ENCODE measurements at places on chromosomes 5 and 9. TPM values are rescaled to one million over a fixed set of nuclear protein-coding genes. Genes with fewer than 3 reads are reported as not detected.
A peak's percentile ranks its signal among the peaks of the same experiment; 100 is the strongest.

CHD1 gene
- total RNA-seq = 15.8 TPM

ZBED3 gene
- 6.6 TPM for total RNA-seq

SEMA5A gene
- total RNA-seq = 53.0 TPM

SNCB gene
- total RNA-seq = 0.35 TPM

ITK gene
- total RNA-seq = 0.09 TPM

MCCC2 gene
- 128 TPM for total RNA-seq

MUSK gene
- 1.0 TPM for total RNA-seq

FREM1 gene
- total RNA-seq = 4.4 TPM

MCTP1 gene
- total RNA-seq = 4.6 TPM

TGFBI gene
- 137 TPM for total RNA-seq

MOB3B gene
- 1.8 TPM for total RNA-seq

MACIR gene
- total RNA-seq = 3.1 TPM

GRCh38 chr9:114017741-114018715 is 60.1 kb downstream of the AMBP start:
- peak; percentile 1 for DNase-seq

GRCh38 chr5:101260857-101261256 is 357.8 kb upstream of the ST8SIA4 start:
- no peak for DNase-seq

GRCh38 chr9:91340395-91340967 is 21.2 kb downstream of the AUH start:
- no peak for DNase-seq

DNA sequence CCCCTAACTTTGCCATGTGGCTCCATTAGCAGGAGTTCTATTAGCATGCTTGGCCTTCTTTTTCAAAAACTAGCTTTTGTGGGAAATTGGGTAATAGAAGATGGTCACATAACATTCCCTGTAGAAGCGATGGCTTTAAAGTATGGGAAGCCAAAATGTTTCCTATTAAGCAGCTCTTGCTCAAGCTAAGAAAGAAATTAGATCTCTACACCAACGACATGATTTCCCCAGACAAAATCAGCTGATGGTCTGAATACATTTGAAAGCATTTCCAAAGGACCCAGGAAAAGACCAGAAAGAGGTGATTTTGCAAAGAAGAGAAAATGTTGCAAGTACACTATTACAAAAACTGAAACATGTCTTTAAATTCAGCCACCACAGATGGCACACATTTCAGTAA is 4.8 kb upstream of the NFIL3 start:
- DNase-seq = no peak

DNA sequence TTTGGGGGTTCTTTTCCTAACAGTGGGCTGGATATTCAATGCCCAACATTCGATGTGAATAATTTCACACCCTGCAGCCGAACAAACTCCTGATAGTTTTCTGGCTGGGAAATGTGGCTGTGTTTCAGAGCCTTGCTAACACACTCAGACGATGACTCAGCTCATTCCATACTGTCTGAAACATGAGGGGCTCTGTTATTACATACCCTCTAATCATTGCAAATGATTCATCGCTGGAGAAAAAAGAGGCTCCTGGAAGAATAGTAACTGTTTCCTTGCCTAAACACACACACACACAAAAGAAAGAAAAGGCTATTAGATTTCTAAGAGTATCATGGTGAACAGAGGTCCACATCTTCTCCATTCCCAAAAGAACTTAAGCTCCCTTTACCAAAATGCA is 75.8 kb downstream of the OXCT1 start:
- DNase-seq = no peak

- DNase-seq = no peak
Observed at GRCh38 chr5:22651355-22651754, 201.8 kb downstream of the CDH12 start.

GRCh38 chr9:79928661-79929223 is 357.0 kb downstream of the TLE4 start:
- no peak for DNase-seq

DNA sequence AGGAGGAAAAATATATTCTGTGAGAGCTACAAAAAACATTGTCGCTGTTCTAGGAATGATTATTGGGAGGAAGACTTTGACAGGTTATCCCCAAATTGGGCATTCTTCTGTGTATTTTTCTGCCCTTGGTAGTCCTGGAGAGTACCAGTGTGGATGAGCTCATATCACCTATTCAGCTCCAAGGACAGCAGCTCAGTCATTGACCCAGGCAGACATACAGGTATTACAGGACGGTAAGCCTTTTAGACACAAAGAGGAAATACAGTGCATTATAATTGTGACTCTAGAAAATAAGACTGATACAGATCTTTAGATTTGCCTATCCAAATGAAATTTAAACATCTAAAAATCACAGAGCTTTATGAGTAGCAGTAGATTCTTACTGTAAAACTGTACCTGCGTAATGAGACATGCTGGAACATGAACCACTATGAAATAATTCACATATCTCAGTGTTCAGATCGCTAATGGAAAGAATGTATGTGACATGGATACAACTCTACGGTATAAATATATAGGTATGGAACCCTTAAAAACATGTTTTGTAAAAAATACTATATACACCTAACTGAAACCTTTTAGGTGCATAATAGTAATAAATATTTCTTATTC is 56.0 kb downstream of the PLK2 start:
- DNase-seq = no peak

DNA sequence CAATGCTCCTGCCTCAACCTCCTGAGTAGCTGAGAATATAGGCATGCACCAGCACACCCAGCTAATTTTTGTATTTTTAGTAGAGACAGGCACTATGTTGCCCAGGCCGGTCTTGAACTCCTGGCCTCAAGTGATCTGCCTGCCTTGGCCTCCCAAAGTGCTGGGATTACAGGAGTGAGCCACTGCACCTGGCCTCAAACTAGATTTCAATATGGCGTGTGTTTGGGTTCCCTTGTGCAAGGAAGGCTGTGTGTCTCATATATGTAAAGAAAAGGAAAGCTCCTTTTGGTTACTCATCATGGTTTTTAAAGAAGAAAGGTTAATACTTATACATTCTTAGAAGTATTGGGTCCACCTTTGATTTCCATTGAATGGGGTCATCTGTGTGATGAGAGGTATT is 70.7 kb downstream of the ANKRD33B start:
- DNase-seq = no peak

- no peak for DNase-seq
Observed at GRCh38 chr9:117745598-117745997, 41.4 kb downstream of the TLR4 start.

DNA sequence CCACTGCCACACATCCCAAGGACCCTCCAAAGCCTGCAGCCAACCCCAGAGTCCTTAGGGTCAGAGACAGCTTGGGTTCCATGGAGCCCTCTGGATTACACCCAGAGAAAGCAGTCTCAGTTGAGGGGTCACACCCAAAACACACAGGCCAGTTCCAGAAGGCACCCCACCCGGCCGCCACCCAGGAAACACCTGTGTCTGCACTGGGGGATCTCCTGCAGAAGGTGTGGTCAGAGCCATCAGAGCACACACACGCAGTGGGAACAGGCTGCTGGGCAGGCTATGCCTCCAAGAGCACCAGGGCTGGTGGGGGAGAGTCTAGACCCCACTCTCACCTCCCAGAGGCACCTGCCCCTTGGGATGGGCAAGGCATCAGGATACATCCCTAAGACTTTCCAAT is 27.3 kb downstream of the NIPAL4 start:
- DNase-seq = no peak

DNA sequence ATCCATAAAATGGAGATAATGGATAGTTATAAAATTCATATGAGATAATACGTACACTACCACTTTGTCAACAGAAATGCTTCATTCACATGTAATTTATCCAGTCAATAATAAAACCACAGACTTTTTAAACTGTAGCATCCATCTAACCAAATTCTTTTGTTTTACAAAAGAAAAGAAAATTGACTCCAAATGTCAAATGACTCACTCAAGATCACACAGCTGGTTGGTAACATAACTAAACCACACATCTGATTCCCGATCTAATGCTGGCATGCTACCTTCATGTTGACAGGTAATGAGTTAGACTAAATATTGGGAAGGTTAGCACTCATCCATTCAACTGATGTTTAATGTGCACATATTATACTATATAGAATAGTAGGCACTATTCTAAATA is 4.9 kb downstream of the FRMD3 start:
- no peak for DNase-seq

DNA sequence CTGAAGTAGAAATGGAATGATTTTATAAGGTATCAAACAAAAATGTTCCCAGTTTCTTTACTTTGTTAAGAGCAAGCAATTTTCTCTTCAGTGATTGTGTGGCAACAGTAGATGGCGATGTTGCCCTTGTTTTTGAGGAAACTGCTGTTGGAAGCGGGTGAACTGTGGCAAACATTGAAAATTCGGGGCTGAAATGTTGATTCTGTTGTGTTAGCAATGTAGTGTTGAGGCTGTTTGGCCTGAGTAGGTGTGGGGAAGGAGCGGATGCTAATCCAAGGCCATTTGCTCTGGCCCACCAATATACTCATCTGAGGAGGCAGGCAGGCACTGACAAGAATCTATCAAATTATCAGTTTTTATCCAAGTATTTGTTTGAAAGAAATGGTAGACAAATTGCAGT is 129.8 kb downstream of the SLC12A2 start:
- DNase-seq = no peak

GRCh38 chr5:80250801-80251200 is 5.0 kb downstream of the SERINC5 start:
- DNase-seq = no peak

DNA sequence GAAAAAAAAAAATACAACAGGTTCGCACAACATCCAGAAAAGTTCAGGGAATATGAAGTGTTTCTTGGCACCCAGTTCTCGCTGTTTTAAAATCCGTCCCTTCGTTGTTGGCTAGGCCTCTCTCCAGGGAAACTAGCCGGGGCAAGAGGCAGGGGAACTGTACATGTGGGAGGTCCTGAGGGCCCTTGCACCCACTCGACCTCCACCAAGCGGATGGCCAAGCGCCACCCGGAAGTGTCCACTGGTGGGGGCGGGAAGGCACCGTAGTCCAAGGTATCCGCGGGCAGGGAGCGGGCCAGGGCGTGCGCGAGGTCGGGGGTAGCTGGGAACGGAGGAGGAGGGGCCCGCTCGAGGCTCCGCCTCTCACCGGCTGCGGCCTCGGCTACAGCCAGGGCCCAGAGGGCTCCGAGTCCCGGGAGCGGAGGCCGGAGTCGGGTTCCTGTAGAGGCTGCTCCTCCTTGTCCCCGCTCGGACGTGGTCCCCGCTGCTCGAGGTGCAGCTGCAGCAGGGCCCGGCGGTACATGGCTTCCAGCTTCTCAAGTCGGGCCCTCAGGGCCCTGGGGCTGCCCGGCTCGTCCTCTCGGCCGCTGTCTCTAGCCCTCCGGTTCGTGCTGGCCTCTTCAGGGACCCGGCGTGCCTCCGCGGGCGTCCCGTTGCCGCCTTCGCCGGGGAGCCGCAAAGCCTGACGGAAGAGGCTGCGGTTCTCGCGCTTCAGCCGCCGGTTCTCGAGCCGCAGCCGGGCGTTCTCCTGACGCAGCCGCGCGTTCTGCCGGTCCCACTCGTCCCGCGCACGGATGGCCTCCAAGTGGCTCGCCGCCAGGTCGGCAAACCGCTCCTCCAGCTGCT is 720 bp downstream of the TUSC1 start:
- DNase-seq = peak; percentile 78

- no peak for DNase-seq
Observed at GRCh38 chr5:147901599-147902039, 4.7 kb downstream of the C5orf46 start.

GRCh38 chr5:72046106-72046505 is 61.2 kb upstream of the MAP1B start:
- no peak for DNase-seq

DNA sequence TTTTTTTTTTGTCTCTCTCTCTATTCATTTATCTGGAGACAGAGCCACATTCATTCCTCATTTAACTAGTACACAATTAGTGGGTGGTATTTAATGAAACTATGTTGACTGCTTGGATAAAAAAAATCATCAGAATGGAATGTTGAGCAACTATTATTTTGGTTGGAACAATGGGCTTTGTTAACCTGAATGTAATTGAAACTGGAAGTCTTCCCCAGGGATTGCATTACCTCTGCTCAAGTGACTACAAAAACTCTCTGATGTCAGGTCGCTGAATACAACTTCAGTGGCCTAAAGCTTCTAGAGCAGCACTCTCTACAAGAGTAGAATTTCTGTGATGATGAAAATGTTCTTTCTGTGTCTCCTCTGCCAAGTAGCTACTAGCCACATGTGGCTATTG is 295.8 kb downstream of the DEPDC1B start:
- DNase-seq = no peak

DNA sequence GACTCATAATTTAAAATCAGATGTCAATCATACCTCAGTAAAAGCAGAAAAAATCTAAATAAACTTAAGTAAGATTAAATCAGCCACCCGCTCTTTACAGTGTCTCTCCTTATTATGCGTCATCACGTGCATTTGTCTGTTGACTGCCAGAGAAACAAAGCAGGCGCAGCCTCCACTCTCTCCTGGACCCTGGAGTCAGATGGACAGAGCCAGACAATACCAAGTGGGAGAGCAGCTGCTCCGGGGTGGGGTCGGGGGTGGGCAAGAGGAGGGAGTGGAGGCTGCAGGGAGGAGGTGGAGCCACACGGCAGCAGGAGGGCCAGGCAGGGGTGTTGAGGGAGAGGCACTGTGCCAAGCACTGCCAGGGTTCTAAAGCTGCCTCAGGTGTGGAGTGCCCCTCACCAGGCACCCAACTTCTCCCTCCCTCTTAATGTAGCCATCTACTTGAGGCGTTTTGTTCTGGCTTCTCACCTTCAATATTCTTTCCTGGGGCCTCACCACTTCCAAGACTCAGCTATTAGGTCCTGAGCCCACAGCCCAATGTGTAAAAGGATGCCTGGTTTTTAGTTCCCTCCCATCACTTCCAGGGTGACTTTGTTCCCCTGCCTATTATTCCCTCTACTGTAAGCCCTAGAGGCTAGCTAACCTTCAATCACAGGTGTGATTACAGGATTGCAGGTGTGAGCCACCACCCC is 96.3 kb downstream of the GLDC start:
- DNase-seq = no peak

DNA sequence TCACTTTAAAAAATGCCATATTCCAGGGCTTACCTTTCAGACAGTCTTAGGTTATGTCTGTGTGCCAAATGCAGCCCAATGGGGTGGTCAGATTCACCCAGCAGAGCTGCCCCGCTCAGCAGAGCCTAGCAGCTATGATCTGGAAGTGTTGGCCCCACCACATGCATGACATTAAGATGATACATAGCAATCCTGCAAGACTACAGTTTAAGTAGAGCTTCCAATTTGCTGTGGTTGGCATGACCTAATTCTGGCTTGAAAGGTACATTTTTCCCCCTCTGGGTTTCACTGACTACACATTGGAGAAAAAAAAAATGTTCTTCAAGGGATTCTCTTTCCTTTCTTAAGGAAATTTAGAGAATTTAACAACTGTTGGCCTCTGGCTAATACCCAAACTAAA is 22.5 kb downstream of the MEF2C start:
- no peak for DNase-seq

DNA sequence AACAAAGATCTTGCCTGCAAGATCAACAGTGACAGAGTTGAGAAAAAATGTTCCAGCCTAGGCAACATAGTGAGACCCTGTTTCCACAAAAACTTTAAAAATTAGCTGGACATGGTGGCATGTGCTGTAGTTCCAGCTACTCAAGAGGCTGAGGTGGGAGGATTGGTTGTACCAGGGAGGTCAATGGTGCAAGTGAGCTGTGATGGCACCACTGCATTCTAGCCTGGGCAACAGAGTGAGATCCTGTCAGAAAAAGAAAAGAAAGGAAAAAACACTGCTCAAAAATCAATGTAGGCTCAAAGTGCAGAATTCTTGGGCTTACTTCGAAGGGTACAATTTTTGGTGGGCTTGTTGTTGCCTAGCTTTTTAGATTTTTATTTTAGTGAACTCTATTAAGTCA is 145.4 kb downstream of the PLPPR1 start:
- DNase-seq = no peak

- no peak for DNase-seq
Observed at GRCh38 chr5:66351813-66352212, 207.7 kb downstream of the SREK1 start.

Data from heart right ventricle (tissue), 16 donors.